ENCODE measurements at places on chromosomes 3 and 15. TPM values are rescaled to one million over a fixed set of nuclear protein-coding genes. Genes with fewer than 3 reads are reported as not detected.

DNA sequence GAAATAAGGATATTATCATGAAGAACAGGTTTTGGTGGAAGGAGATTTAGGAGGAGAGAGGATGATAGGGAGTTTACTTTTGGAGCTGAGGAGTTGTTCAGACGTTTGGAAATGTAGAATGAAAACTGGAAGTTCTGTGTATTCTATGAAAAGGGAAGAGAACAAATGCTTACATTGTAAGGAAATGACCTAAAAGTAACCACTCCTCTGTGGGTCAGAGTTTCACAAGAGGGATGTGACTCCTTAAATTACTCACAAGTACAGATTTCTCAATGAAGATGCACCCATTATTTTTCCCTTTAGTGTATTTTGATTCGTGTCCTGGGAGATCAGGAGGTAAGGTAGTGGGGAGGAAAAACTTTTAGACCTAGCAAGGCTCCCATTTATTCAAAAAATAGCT lies 4.0 kb downstream of the RNF13 start:
- H3K4me3 ChIP-seq, result no peak overlapping the region
- H3K27ac ChIP-seq, result no peak overlapping the region
- no peak for DNase-seq
- peaks cover 7% of the 10 kb centered on the region for H3K4me1 ChIP-seq

- no peak overlapping the region for H3K27ac ChIP-seq
- H3K36me3 ChIP-seq, result no peaks in the 10 kb centered on the region
- H3K4me1 ChIP-seq, result peaks cover 4% of the 10 kb centered on the region
- no peak for DNase-seq
- no peaks in the 10 kb centered on the region for H3K27me3 ChIP-seq
These were observed 40.0 kb downstream of the ATG7 start for GRCh38 chr3:11312166-11312565.

The TCTA gene
- total RNA-seq, result 28.3 TPM

GRCh38 chr3:169579116-169579710 lies 84.3 kb downstream of the MECOM start:
- DNase-seq, result no peak
- no peak overlapping the region for H3K27ac ChIP-seq
- H3K4me3 ChIP-seq, result no peak overlapping the region

The RARB gene
- total RNA-seq, result 8.2 TPM

DNA sequence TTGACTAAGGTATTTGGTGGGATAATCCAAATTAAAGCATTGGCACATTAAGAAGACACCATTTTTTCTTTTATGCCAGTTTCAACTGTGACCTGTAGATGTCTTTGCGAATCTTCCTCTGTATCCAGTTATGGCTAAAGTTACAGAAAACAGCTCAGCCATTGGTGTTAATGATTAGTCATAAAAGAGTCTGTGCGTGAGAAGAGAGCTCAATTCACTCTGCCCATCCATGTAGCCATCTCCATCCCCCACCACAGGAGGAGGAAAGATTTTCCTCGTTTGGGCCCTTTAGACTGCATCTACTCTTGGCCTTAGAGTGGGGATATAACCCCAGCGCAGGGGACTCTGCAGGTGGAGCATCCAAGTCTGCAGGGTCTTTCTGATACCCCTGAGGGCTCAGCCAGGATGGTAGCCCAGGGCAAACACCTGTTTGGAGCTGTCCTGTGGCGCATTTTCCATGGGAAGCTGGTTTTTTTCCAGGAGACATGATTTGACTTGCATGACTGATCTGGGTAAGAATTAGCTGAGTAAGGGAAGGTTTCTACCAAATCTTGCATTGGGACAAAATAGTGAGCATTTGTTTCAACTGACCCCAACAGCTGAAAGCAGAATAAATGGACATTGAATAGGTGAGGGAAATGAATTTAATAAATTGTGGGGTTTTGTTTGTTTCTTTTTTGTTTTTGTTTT lies 29.5 kb downstream of the NANOGP8 start:
- no peak overlapping the region for H3K4me3 ChIP-seq
- H3K27me3 ChIP-seq, result no peaks in the 10 kb centered on the region
- H3K4me1 ChIP-seq, result no peaks in the 10 kb centered on the region
- no peaks in the 10 kb centered on the region for H3K36me3 ChIP-seq
- DNase-seq, result no peak

Measured in ovary (tissue), 10 donors.